Cerebellar nuclear complex (tissue), 1 donor: ENCODE measurements at places on chromosomes 6 and 20.

DNA sequence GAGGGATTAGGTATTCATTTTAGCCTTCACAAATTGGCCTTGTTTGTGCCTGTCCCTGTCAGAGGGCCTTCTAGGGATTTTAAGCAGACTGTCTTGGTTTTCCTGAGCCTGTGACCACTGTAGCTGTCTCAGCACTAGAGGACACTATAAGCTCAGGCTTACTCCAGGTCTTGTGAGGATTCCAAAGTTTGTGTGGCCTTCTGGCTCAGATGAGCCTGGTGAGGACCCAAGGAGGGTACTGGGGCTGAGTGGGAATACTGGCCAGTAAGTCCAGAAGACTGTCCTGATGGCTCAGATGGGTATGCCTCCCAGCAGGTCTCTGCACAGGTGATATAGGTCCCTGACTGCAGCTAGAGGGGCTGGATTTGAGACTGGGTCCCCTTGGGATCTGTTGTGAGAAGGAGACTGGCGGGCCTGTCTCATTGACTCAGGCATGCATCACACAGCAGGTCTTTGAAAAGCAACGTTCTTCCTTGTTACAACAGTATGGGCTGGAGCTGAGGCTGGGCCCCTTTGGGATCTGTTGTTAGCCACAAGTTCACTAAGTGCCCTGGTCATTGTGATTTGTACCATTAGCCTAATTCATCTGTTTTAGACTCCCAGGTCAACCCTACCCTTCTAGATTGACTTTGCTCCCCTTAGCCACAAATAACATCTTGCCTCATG lies 26.3 kb upstream of the TFB1M start:
- DNase-seq = no peak

- no peak for DNase-seq
These were observed 99.3 kb downstream of the BMP2 start for GRCh38 chr20:6866741-6867140.

DNA sequence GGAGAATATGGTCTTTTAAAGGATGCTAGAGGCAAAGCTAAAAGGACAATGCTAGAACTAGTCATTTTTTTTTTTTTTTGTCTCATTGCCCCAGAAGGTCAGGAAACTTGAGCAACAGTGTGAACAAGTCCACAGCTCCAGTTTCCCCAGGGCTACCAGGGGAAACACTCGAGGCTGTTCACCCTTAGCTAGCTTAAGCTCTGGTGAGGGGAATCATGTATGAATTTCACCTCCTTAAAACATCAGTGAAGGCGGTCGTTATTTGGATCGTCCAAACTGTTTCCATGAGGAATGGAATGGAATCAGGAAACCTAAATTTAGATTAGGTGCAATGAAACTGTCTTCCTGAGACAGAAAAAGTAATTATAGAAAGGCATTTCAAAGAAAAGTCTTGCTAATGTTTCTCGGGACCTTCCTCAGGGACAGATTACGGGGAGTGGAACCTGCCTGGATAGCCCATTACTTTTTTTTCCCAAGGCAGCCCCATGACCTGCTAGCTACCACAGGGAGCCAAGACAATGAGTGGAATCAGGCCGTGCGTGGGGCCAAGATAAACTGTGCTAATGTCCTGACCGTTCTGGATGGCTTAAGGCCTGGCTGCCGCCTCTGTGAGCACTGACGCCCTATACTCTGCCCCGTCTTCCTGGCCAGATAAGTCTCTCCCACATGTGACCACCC lies 164.8 kb upstream of the SGK1 start:
- no peak for DNase-seq

DNA sequence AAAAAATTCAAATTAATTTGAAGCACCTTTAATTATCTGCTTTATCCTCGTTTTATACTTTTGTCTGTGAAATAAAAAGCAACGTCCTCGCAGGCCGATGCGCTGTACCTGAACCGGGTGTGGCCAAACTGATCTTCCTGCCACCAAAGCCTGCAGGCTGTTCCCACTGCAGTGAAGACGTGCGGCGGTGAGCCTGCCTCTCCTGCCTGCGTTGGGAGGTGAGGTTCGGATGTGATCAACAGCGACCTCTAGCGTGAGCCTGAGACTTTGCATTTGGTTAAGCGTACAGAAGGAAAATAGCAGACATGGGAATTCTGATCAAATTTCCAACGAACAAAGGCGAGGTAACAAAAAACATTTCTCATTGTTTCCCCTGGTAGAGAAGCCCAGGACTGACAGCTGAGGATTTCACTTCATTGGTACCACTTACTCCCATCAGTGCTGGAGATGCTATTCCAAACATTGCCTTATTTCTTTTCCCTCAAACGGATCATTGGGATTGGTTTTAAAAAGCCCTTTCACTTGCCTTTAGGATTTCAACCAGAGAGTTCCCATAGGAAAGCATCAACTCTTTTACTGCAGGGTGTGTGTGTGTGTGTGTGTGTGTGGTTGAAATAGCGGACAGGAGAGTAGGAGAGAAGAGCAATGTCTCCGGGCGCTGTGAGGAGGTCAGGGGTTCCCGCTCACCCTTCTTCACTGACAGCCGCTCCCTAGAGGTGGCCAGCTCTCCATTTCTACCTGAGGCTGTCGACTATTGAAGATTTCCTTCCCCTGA lies 56.6 kb upstream of the CCN6 start:
- DNase-seq = peak; percentile 77

DNA sequence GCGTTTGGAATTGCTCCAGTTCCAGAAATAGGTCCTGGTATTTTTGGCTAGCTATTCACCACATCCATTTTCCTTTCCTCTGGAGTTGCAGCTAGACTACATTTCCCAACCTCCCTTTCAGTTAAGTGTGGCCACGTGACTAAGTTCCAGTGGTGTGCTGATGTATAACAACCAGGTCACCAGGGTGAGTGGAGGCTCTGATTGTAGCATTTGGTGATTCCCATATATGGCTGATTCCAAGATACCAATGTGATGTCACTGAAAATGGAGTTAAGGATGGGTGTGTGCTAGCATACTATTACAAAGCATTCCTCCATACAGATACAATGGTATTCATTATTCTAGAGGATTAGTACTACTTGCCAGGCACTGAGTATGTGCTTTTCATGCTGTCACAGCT lies 49.7 kb upstream of the STK35 start:
- no peak for DNase-seq

DNA sequence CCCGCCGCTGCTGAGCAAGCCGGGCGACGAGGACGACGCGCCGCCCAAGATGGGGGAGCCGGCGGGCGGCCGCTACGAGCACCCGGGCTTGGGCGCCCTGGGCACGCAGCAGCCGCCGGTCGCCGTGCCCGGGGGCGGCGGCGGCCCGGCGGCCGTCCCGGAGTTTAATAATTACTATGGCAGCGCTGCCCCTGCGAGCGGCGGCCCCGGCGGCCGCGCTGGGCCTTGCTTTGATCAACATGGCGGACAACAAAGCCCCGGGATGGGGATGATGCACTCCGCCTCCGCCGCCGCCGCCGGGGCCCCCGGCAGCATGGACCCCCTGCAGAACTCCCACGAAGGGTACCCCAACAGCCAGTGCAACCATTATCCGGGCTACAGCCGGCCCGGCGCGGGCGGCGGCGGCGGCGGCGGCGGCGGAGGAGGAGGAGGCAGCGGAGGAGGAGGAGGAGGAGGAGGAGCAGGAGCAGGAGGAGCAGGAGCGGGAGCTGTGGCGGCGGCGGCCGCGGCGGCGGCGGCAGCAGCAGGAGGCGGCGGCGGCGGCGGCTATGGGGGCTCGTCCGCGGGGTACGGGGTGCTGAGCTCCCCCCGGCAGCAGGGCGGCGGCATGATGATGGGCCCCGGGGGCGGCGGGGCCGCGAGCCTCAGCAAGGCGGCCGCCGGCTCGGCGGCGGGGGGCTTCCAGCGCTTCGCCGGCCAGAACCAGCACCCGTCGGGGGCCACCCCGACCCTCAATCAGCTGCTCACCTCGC lies 1.5 kb downstream of the ARID1B start:
- no peak for DNase-seq

DNA sequence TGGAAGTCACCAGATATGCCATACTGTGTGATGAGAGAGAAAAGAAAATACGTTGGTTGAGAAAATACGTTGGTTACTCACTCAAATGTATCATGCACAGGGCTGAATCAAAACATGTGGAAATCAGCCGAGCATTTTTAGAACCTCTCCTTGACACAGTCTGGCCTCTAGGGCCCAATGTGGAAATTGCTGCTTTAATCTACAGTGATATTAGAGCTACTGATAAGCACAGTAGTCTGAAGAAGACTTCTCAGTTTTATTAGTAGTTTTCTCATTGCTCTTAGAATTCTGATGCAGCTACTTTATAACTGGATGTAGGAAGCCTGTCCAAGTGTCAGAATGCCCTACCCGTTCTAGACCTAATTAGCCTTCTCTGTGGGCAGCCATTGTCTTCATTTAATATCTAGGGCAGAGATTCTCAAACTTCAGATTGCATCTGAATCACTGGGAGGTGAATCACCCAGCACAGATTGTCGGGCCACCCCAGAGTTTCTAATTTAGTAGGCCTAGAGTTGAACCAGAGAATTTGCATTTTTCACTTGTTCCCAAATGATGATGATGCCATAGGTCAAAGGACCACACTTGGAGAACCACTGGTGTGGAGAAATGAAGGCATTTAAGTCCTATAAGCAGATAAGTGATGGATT lies 229.1 kb downstream of the PLCB1 start:
- DNase-seq = no peak

GRCh38 chr6:118319416-118319815 lies 228.7 kb upstream of the PLN start:
- DNase-seq = no peak

- DNase-seq = no peak
These were observed 252.0 kb downstream of the KIF16B start for GRCh38 chr20:16321291-16321690.

DNA sequence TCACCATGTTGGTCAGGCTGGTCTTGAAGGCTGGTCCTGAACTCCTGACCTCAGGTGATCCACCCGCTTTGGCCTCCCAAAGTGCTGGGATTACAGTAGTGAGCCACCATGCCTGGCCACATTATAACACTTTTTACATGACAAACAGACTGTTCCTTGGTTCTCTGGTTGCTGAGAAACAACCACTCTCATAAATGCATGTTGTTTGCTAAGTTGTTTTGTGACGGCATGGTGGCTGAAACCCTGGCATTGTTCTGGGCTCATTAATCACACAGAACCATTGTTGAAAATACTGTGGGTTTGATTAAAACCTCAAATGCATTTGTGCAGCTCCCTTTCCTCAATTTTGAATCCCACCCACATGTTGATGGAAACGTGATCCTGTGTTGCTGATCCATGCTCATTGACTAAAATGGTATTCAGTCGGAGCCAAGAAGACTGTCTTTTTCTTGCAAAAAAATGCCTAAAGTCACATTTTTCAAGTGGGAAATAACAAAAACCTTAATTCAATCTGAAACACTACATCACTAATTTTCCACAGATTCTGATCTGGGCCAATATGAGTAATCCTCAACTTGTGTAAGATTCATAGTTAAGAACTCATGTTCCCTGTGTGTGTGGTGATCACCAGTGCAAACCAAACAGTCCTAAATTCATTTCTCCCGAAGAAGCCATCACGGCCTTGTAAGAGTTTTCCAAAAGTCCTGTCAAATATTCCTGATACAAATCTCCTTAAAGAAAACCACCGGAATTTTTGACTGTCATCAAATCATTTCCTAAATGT lies 132.8 kb downstream of the FNDC1 start:
- no peak for DNase-seq

GRCh38 chr6:125789576-125790357 lies 993 bp upstream of the NCOA7 start:
- DNase-seq = peak; percentile 25

- no peak for DNase-seq
These were observed 374.4 kb downstream of the PHF3 start for GRCh38 chr6:64010010-64010409.

- no peak for DNase-seq
These were observed 112.8 kb downstream of the ADTRP start for GRCh38 chr6:11665604-11666326.

DNA sequence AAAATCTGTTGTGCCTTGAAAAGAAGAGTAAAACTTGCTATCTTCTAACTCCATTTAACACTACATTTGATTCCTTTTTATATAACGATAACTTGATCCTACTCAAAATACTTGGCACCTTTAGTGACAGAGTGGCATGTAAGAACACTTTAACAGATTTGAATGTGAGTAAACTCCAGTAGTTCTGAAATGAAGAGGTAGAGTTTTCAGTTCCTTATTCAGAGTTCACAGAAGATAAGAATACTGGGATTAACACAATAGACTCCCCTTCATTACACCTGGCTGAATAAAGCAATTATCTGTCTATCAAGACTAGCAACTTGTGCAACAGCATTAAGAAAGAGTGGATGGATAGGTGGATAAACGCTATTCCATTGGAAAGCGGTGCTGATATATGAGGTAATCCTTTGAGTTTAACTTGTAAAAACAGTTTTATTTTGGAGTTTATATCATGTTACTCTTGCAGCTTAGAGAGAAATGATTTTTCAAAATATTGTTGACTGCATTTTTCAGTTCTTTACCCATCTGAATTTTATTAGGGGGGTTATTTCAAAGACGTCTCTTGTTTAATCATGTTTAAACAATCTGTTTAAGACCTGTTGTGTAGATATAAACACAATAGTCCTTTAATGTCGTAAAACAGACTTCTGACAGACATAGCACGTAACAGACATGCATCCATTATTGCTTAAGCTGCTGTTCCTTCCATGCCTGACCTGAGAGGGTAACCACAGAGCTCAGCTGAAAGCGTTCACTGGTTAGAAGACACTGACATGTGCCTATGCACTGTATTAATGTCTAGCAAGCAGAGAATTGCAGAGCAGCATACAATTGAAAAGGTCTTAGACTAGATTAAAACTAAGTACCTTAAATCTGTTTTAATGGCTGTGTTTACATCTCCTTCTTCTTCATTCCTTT lies 102.4 kb upstream of the SUPT3H start:
- no peak for DNase-seq

DNA sequence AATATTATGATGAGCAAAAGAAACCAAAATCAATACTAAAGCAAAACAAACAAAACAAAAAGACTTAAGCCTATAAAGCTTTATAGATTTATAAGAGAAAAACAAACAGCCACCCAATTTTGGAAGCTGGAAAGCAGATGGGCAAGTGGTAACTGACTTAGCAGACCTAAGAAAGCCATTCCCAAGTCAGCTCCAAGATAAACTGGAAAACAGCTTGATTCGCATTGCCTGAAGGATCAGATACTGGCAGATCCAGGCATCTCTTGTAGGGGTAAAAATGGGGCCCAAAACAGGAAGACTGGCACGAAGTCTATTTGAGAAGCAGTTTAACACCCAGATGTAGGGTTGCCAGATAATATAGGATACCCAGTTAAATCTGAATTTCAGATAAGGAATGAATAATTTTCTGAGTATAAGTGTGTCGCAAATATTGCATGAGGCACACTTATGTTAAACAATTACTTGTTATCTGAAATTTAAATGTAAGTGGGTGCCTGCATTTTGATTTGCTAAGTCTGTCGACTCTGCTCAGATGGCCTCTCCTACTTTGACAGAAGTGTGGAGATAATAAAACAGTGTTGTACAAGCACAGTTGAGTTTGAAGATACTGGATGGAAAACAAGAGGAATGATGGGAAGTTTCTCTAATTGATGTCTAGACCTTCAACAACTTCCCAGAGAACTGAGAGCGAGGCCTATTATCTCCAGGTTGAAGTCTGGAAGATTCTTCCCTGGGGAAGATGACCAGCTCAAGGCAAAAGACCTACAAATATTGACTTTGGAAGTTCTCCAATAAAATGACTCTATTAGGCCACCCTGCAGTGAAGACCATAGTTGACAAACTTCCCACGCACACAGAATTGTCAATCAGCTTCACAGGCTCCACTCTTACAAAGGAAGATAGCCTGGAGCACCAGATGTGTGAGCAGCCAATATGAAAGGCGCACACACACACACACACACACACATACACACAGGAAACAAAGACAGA lies 113.4 kb downstream of the FAM50B start:
- no peak for DNase-seq

- DNase-seq = no peak
These were observed 306.8 kb upstream of the CNR1 start for GRCh38 chr6:88472851-88473525.
